ENCODE measurements at places on chromosomes 4 and X. TPM values are rescaled to one million over a fixed set of nuclear protein-coding genes. Genes with fewer than 3 reads are reported as not detected.

Gene CFAP47
- not detected for total RNA-seq

GRCh38 chrX:74382613-74383012 lies 38.7 kb upstream of the SLC16A2 start:
- DNase-seq: peak; percentile 41

DNA sequence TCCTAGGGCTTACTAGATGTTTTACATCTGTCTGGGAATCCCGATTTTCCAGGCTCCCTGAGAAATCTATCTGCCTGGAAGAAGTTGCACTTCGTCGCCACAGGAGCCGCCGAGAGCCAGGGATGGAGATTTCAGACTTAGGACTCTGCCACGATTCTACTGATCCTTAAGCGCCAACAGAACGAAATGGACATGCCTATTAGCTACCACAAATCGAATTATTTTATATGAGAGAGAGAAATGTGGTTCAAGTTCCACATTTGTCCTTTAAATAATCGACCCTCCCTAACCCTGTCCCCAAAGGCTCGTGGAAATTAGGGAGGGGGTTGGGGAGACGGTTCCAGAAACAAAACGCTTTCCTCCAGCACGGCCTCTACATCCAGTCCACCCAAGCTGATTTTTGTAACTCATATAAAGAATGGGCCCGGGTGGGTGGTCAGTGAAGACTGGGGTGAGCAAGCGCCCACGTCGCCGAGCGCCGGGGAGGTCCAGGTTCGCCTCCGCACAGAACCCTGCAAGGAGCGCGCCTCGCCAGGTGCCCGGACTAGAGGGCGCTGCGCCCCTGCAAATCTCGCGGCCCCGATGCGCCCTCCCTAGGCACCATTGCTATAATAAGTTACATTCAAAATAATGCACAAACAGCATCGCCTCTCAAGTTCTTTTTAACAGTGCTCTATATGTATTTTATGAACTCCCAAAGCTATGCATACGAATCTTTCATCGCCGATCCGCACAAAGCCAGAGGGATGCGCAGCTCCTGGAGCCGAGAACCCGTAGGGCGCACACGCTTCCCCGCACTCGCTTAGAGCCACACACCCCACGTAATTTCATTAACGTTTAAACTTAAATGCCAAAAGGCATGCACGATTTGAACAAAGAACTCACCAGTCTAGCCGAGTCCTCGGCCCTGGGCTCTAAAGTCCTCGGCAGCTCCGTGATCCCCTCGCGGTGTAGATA lies 2.1 kb upstream of the FAT1 start:
- DNase-seq: peak; percentile 5

Gene SSX2
- not detected for total RNA-seq

DNA sequence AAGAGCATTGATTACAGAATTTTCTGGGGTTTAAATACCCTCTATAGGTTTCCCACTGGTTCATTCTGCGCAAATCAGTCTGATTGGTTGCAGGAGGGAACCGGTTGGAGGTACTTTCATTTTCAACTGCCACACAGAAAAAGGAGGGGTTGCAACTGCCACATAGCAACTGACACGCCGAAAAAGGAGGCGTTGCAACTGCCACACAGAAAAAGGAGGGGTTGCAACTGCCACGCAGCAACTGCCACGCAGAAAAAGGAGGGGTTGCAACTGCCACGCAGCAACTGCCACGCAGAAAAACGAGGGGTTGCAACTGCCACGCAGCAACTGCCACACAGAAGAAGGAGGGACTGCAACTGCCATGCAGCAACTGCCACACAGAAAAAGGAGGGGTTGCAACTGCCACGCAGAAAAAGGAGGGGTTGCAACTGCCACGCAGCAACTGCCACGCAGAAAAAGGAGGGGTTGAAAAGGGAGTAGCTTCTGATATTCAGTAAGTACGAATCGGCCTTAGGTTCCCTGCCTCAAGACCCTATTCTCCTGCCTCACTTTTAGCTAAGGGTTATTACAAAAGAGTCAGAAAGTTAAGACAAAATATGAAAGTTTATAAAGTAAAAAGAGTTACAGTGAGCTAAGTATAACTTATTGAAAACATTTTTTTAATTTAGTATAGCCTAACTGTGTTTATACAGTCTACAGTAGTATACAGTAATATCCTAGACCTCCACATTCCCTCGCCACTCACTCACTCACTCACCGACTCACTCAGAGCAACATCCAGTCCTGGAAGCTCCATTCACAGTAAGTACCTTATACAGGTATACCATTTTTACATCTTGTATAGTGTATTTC lies 431.8 kb downstream of the KCTD8 start:
- DNase-seq: no peak

DNA sequence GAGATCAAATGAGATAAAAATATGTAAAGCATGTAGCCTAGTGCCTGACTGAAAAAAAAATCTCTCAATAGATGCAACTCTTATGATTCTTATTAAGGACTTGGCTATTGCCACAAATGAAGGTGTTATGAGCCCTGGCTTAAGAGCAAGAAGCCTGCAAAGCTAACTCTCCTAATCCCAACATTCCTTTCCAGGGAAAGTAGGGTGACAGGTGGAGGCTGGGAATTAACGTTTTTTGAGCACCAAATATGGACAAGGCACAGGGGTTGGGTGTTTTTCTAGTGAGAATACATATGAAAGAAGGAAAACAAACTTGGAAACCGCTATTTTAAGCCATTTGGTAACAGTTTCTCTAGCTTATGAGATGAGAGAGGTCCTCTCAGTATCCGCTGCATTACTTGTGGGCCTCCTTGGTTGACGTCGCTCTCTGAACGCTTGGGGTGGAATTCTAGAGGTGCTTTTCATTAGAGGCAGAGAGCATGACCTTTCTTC lies 2.4 kb downstream of the RHOH start:
- DNase-seq: peak; percentile 69

Gene RPS6KA6
- 0.05 TPM for total RNA-seq

Gene ATP7A
- total RNA-seq: 13.6 TPM

DNA sequence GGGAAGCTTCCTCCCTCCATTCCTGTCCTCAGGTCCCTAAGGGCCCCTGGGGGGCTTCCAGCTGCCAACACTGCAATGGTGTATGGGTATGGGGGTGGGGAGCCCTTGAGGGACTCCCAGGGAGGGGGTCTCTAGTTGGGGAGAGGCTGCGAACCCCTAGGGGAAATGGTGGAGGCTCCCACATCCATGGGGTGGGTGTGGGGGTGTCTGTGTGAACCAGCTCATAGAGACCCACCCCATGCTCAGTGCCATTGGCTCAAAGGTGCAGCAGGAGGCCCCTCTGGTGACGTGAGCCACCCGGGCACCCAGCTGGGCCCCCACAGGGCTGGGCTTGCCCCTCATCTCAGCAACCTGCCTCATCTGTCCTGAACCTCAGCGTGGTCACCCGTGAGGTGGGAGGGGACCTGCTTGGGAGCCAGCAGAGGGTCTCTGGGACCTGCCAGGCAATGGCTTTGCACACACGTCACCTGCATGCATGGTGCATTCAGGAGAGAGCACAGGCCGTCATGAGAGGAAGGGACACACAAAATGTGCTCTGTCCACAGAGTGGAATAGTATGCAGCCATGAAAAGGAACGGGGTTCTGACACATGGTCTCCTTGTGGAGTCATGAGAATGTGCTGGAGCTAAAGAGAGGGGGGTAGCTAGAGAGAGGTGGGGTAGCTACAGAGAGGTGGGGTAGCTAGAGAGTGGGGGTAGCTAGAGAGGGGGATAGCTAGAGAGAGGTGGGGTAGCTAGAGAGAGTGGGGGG lies 22.7 kb upstream of the PLCXD1 start:
- DNase-seq: no peak

DNA sequence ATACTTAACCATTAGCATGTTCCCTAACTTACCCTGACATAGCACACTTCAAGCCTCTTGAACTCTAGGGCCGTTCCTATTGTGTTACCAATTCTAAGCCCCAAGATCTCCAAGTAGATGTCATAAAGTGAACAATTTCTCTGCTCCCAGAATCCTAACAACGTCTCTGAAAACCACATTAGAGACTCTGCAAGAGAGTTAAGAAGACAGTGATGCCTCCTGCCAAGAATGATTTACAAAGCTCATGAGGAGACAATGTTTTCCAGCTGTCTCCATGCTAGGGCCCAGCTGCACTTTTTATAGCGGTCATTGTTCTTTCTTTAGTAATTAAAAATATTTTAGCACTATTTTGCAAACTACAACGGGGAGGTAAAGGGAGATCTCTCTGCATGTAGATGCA lies 358.4 kb downstream of the PPP3CA start:
- DNase-seq: no peak

Gene DCAF8L1
- not detected for total RNA-seq

- DNase-seq: no peak
These were observed 1.1 kb downstream of the RNF150 start for GRCh38 chr4:141132072-141132708.

DNA sequence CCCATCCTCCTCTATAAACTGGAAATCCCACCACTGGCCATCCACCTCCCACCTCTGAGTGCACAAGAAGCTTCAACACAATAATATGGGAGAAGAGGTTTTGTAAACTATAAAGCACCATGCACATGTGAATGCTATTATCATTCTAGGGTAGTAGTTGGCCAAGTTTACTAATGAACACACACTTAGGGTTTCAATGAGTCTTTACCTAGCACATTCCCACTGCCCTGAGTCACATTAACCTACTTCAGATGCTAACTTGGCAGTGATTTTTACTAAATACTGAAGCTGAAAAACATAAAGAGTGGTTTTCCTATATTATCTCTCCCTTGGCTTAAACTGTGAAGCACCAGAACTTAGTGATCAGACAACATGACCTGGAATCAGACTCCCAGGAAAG lies 93.9 kb downstream of the SH3KBP1 start:
- no peak for DNase-seq

GRCh38 chrX:17459008-17459611 lies 84.1 kb downstream of the NHS start:
- no peak for DNase-seq

DNA sequence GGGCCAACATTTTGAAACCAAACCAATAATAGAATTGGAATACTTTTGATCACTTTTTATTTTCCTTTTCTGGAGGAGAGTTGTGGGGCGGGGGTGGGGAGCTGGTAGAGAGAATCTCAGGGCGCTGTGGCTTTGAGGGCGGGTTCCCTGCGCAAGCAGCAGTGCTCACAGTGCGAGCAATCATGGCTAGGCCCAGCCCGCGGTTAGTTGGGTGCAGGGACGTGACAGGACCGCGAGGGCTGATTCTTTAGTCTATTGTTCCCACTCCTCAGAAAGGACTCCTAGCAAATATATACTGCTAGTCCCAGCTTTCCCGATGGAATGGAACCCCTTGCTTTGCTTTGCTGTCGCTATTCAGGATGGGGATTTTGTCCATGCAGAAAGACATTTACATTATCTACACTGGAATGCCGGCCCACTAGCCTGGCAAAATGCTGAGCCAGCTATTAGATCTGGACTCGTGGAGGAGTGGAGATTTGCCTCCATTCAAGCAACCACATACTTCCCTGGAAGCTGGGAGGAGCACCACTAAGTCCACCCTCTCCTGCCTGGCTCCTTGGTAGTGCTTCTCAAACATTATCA lies 23.9 kb upstream of the APLN start:
- DNase-seq: no peak

Gene SHROOM2
- 0.35 TPM for total RNA-seq

GRCh38 chr4:140611854-140612253 lies 43.1 kb upstream of the UCP1 start:
- no peak for DNase-seq

Gene KLHL4
- 0.27 TPM for total RNA-seq

GRCh38 chr4:151874328-151874727 lies 113.5 kb upstream of the GATB start:
- DNase-seq: no peak

GRCh38 chr4:133154725-133155124 lies 5.6 kb downstream of the PCDH10 start:
- DNase-seq: no peak

Gene WAS
- 101 TPM for total RNA-seq

DNA sequence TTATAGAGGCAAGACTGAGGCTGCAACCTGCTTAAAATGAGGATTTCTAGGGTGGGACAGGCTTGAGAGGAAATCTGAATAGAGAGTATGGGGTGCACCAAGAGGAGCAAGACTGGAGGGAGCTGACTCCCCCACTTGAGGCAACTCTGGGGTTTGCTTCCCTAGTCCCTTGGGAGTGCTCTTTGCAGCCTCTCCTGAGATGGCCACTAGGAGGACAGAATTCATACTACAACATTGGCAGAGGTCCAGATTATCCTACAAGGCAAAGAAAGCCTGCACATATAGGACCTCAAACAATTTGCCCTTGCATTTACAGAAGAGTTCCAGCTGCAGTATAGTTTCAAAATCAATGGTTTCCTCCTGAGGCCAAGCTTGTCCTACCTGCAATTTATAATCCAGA lies 830.9 kb downstream of the TECRL start:
- no peak for DNase-seq

DNA sequence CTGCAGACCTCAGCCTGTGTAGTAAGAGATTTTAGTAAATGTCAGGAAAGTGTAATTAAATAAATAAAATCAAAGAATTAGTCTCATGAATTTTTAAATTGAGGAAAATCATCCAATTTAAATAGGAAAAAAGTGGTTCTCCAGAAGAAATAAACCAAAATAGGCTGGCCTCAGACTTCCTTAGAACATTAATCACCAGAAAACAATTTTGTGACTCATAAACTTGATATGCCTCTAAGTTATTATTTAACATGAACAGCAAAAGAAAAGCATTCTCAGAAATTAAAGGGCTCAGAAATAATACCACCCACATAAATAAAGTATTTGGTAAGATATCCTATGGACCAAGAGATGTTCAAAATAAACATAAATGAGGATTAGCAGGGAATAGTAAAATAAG lies 14.3 kb downstream of the FAM47B start:
- no peak for DNase-seq

DNA sequence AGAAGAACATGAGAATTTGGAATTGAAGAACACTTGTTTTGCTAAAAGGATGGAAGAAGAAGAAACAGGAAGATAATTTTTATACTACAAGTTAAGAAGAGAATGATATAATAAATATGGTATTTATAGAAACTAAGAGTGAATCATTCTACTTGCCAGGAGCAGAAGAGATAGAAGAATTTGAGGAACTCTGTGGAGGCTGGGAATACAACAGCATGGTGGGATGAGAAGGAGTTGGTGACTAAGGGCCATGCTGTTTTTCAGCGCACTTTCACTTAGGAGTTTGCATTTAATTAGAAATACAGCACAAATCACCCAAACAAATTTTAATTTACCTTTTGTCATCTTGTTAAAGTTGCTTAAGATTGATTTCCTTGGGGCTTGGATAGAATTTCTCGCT lies 20.5 kb downstream of the HADH start:
- no peak for DNase-seq

DNA sequence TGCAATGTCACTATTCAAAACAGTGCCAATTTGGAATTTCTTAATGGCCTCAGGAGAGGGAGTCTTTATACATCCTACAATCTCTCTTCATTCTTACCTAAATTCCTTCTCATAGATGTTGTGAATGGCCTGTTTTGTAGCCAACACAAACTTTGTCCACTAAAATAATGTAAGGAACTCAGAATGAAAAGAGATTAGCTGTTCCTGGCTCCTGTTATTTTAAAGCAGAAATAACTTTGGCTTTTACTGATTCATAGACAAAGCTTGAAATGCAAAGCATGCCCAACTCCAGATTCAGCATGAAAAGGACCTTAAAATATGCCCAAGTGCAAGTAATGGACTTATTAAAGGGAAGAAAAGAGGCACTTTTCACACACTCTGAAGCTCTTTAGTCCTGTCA lies 146.0 kb upstream of the GPC4 start:
- DNase-seq: no peak

- no peak for DNase-seq
These were observed 840.8 kb upstream of the HTR2C start for GRCh38 chrX:113743069-113743468.

- DNase-seq: no peak
These were observed 175.0 kb upstream of the UGT8 start for GRCh38 chr4:114423582-114423981.

Gene HADH
- total RNA-seq: 11.6 TPM

Gene ZNF280C
- 8.9 TPM for total RNA-seq

GRCh38 chr4:118955515-118955914 lies 66.9 kb downstream of the SYNPO2 start:
- no peak for DNase-seq

Data from CD4-positive, CD25-positive, alpha-beta regulatory T cell (primary cell).